ENCODE measurements at places on chromosomes 4 and X. TPM values are rescaled to one million over a fixed set of nuclear protein-coding genes. Genes with fewer than 3 reads are reported as not detected.

RASSF6 gene
- 0.89 TPM for total RNA-seq

HSD17B13 gene
- total RNA-seq, result 0.20 TPM

KLF8 gene
- total RNA-seq, result 10.4 TPM

P2RY10 gene
- total RNA-seq, result 1.3 TPM

RAB41 gene
- total RNA-seq, result not detected

BTK gene
- 8.2 TPM for total RNA-seq

PLAC1 gene
- 0.39 TPM for total RNA-seq

FABP2 gene
- not detected for total RNA-seq

GYPE gene
- 2.6 TPM for total RNA-seq

BGN gene
- 28.1 TPM for total RNA-seq

FAM156B gene
- total RNA-seq, result 31.2 TPM

TBC1D8B gene
- 16.9 TPM for total RNA-seq

RBM47 gene
- 16.3 TPM for total RNA-seq

PLS3 gene
- total RNA-seq, result 137 TPM

MAGEE1 gene
- total RNA-seq, result 2.0 TPM

RPGR gene
- 12.7 TPM for total RNA-seq

Data from skin of body (tissue), 3 donors.